HepG2 (cell line): ENCODE measurements at places on chromosomes 6 and 20.

DNA sequence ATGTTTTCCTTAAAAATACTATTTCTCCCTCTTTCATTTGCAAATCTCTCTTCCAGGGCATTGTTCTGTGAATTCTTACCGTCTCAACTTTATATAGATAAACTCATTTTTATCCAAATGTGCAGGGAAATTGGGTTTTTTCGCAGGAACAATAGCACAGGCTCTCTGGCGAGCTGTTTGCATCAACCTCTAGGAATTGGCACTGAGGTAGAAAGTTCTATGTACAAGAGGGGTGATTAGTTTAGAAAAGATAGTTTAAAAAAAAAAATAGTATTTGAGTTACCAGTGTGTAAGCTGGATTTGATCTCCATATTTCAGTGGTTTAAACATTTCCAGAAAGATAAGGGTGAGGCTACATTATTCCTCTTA, 129.7 kb upstream of the BTN3A2 start:
- DNase-seq: no peak

DNA sequence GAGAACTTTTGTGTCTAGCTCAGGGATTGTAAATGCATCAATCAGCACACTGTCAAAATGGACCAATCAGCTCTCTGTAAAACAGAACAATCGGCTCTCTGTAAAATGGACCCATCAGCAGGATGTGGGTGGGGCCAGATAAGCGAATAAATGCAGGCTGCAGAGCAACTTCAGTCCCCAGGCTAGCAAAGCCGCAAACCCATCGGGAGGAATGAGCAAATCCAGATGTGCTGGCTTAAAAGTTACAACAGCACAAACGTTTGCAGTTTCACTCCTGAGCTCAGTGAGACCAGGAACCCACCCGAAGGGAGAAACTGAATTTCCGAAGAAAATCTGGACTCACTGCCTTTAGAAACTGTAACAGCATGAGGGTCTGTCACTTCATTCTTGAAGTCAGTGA, 21.9 kb upstream of the MBOAT1 start:
- no peak for DNase-seq

DNA sequence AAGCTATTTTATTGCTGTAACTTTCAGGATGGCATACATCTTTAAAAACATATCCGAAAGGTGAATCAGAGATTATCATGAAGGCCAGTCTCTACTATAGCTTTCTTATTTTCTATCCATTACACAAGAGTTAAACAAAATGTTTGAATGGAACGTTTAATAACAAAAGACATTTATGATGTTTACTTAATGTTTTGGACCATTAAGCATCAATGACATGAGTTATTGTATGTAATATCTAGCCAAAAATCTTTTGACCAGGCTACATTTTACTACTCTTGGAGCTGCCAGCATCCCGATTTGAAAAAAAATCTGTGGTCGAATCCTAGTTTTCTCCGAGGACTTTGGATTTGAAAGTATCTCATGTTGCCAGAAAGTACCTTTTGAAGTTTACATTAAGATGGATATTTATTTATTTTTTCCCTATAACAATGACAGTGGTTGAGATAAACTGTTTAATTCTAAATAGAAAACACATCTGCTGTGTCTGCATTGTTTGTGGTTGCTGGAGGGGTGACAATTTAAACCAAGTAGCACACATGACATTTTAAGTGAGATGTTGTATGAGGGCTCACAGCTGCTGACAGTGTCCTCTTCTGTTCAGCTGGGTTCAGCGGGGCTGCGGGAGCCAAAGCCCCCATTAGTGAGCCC, 293.7 kb upstream of the TCF21 start:
- DNase-seq: no peak

- DNase-seq: no peak
These were observed 152.0 kb downstream of the TSHZ2 start for GRCh38 chr20:53124075-53124551.

GRCh38 chr6:122702841-122703240, 76.7 kb upstream of the FABP7 start:
- no peak for DNase-seq

DNA sequence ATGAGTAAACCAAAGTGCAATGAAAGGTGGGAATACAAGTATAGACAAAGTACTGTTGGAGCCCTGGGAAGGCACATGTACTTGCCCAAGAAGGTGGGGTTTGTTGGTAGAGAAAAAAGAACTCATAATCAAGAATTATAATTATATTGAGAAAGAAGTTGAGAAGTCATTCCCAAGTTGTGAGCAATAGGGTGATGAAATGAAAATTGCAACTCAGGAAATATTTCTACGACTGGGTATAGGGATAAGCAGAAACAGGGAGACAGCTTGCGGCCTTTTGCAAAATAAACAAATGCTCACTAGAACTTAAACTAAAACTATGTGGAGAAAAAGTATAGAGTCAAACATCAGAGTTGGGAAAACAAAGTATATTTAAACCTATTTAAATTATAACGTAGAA, 250.7 kb upstream of the FAM83B start:
- no peak for DNase-seq
